ENCODE measurements at places on chromosomes 5 and 9.

- no peak for DNase-seq
Measured at GRCh38 chr5:171357843-171358242, 29.8 kb upstream of the NPM1 start.

GRCh38 chr5:150119421-150120061 is 33.2 kb upstream of the CSF1R start:
- no peak for DNase-seq

GRCh38 chr5:143781993-143782520 is 29.9 kb upstream of the HMHB1 start:
- DNase-seq = no peak

GRCh38 chr5:175689147-175689991 is 31.5 kb downstream of the HRH2 start:
- DNase-seq = no peak

- DNase-seq = no peak
Measured at GRCh38 chr5:142749321-142749720, 20.9 kb upstream of the ARHGAP26 start.

- DNase-seq = no peak
Measured at GRCh38 chr5:117652958-117653280, 1078.3 kb upstream of the SEMA6A start.

GRCh38 chr5:79448336-79448735 is 65.6 kb downstream of the HOMER1 start:
- DNase-seq = no peak

DNA sequence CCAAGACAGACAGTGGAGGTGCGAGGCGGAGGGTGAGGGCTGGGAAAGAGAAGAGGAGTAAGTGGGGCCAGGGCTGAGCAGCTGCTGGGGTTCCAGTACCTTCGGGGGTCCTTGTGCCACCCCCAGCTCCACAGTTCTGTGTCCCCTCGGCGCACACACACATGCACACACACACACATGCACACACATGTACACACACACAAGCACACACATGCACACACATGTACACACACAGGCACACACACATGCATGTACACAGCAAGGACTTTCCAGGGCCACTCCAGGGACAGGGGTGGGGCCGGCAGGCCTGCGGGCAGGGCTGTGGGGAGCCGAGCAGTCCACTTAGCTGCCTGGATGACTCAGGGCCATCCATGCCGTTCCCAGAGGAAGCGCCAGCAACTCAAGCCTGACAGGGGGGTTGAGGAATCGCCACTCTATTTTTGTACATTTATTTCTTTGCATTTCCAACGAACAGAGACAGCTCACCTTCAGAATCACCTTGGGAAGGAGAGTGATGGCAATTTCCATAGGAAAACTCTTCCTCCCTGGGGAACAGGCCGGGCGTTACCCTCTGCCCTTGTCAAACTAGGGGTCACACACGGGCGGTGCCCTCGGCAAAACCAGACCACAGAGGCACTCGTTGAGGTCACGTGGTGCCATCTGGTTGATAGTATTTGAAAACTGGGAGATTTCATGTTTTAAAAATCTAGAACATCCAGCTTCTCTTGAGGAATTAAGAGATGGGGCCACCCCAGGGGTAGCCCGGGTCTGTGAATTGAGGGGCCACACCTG is 135.7 kb downstream of the ADAMTS2 start:
- DNase-seq = no peak

DNA sequence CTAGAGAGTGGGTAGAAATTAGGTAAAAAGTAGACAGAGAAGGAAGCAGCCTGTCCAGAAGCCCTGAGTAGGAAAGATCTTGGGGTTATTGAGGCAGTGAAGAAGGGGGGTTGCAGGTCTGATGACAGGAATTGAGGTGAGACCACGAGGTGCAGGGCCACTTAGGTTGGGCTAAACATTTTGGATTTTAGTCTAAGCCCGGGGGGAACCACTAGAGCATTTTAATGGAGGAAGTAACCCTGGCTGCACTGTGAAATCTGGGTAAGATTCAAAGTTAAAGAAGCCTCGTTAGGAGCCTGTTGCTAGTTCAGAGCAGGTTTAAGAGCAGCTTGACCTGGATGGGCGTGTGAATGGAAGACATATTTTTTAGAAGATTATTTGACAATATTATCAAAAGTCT is 38.3 kb downstream of the MAP3K1 start:
- DNase-seq = no peak

- no peak for DNase-seq
Measured at GRCh38 chr9:82281066-82281465, 292.5 kb downstream of the SPATA31D1 start.

DNA sequence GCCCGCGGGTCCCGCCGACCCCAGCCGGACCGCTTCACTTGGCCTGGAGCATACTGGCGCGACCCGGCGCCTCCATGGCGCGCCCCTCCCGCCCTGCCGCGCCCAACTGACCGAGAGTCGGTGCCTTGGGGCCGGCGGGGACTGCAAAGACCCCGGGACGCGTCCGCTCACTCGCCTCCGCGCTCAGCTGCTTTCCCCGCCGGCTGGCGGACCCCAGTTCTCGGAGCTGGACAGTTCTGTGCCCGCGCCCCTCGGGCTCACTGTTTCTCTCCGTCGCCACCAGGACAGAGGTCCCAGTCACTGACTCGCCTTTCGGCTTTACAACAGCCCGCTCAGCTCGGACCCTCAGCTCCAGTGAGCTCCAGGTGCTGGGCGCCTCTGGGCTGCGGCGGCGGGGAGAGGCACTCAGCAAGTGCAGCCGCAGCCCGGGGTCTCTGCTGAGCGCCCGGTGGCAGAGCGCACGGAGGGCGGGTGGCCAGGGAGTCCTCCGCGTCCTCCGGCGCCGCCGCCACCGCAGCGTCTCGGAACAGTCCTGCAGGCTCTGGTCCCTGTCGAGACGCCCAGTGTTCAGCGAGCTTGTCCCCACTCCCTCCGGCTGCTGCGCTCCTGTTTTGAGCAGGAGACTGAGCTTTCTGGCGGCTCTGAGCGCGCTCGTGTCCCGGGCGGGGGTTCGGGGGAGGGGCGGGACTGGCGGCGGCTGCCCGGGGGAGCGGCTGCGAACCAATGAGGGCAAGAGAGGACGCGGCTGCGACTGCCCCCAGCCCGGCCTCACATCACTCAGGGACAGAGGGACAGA is at the start of gene SMIM32:
Gene SMIM32, minus strand, starts transcription at position 637 of the 796 bp plus-strand sequence. CDS start 638 bp downstream, outside the sequence.
- DNase-seq = no peak

GRCh38 chr5:165003283-165003682 is 1497.9 kb downstream of the MAT2B start:
- no peak for DNase-seq

DNA sequence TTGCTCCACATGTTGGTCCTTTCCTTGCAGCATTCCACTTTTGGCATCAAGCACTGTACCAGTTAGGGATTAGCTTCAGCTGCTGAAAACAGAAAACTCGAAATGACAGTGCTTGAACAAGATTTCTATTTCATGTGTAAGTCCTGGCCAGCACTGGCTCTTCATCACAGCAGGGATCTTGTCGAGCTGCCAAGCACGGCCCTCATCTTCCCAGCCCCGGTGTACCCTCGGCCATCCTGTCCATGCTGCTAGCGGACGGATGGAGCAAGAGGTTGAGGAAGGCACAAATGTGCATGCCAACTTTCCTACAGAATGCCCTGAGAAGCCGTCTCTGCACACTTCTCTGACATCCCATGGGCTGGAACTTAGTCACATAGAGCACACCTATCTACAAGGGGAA is 130.6 kb downstream of the TENT4A start:
- DNase-seq = no peak

GRCh38 chr9:5095795-5096194 is 89.6 kb downstream of the INSL6 start:
- no peak for DNase-seq

GRCh38 chr5:147063943-147064342 is 170.9 kb upstream of the STK32A start:
- DNase-seq = no peak

- DNase-seq = no peak
Measured at GRCh38 chr9:34034698-34035065, 14.0 kb downstream of the UBAP2 start.

GRCh38 chr5:6780802-6781391 is 67.7 kb downstream of the TENT4A start:
- no peak for DNase-seq

DNA sequence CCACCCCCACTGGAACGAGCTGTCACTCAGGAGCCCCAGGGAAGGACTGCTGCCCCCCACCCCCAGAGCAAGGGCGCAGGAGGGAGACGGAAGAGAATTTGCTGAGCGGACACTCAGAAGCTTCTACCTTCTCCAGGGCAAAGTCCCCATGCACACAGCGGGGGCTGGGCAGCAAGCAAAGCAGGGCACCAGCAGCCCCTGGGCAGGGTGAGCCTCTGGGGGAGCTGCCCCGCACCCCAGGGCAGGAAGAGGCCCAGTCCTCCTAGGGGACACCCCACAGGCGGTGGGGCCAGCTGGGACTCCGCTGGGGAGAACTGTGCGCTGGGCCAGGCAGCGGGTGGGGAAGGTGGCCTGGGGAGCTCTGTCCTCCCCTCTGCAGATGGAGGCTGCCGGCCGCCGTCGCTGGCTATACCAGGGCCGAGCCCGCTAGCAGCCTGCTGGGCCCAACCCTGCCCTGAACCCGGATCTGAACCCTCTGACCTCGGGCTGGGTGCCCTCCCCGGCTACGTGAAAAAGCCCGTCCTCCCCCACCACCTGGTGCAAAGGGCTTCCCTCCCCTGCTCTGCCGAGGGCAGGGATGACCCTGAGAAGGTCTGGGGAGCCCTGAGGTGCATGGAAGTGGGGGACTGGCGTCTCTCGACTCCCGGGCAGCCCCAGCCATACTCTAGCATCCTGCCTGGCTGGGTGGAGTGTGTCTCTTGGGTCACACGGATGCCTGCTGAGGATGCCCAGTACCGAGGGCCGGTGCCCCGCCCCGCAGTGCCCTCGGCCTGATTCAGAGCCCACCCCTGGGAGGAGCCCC is 597 bp upstream of the SLC34A3 start:
- no peak for DNase-seq

DNA sequence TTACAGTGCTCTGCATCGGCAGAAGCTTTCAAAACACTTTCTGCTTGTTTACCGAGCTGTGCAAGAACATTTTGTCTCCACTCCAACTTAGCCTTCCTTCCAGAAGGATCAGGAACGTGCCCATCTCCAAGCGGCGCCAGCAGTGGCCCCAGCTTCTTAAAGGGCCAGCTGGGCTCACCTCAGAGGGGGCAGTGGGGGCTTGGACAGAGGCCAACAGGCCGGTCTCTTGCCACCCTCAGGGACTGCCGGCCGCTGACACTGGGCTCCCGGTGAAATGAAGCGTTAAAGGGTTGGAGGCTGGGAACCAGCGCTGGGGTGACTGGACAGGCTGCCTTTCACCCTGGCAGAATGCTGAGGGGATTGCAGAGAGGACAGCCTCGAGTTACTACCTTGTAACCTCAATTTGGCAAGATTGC is 67.0 kb upstream of the RNU6ATAC start:
- DNase-seq = no peak

GRCh38 chr5:76495870-76496269 is 92.8 kb downstream of the IQGAP2 start:
- DNase-seq = no peak

DNA sequence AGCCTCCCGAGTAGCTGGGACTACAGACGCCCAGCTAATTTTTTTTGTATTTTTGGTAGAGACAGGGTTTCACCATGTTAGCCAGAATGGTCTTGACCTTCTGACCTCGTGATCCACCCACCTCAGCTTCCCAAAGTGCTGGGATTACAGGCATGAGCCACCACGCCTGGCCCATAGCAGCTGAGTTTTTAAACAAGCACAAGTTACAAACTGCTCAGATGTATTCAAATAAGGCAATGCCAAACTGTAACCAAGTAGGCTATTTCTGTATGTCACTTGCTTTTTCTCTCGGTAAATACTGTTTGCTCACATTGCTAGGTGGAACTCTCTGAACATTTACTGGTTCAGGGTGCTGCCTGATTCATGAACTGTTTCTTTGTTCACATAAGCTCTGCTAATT is 799.3 kb upstream of the NUDT12 start:
- DNase-seq = no peak

- no peak for DNase-seq
Measured at GRCh38 chr5:8461543-8461942, 592.6 kb downstream of the MTRR start.

DNA sequence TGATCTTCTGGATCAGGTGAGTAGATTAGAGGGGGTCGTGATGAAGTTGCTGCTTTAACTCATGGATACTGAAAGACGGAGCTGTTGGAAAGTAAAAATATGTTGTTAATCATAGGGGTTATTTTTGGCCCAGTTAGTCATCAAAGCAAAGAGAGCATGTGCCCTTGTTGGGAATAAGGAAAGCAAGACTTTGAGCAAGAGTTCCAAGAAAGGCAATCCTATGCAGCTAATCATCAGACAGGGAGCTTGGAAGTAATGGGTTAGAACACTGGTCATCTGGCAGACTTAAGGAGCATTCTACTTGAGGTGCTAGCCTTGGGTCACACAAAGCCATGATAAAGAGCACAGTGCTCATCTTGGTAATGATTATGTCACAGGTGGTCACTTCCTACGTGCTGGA is 18.3 kb downstream of the ASPN start:
- no peak for DNase-seq

DNA sequence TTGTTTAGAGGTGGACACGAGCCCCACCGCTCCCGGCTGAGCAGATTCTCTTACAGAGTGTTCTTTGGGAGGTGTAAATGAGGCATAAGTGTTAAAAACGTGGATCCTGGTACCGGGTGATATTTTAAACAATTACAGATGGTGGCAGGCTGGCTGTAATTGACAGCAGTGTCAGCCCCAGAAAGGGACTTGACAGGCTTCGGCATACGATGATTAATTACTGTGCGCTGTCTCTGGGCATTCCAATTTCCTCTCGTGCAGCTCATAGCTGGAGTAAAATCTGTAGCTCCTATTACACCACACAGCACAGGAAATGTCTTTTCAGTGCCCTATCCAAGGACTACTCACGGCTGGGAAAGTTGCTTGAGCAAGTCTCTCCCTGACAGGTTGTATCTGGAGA is 305.4 kb upstream of the IRX2 start:
- DNase-seq = no peak

DNA sequence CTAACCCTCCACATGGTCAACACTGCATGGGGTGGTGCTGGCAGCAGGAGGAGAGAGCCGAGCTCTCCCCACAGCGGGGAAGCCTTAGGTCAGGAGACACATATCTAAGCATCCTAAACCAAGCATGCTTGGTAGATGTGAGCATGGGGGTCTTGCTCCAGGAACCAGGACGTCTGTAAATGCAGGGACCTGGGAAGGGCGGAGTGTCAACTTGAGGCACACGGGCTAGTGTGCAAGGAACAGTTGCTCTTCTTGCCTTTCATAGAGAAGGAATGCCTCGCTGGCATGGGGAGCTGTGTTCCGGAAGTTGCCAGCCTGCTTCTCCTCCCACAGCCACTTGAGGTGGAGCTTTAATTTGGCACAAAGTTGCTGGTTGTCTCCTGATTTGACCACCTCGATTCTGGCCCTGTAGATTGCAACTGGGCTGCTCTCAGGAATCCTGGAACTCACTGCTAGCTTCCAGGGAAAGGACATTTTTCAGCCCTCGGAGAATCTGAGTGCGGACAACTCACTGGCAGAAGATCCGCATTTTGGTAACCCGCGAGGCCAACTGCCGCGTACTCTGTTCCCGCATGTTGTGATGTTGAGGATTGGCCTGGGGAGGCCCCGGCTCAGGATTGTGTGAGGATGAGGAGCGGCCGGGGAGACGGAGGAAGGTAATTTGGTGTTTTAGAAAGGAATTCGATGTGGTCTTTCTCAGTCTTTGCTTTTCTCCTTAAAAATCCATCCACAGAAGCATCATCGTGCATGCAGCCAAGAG is 370.3 kb upstream of the IRX1 start:
- DNase-seq = no peak

GRCh38 chr5:174900240-174900865 is 176.0 kb downstream of the MSX2 start:
- DNase-seq = no peak

GRCh38 chr9:125486152-125486508 is 220.9 kb downstream of the MAPKAP1 start:
- DNase-seq = no peak

All from cerebellar nuclear complex (tissue), 1 donor.